ENCODE measurements at places on chromosomes 3 and 15.

DNA sequence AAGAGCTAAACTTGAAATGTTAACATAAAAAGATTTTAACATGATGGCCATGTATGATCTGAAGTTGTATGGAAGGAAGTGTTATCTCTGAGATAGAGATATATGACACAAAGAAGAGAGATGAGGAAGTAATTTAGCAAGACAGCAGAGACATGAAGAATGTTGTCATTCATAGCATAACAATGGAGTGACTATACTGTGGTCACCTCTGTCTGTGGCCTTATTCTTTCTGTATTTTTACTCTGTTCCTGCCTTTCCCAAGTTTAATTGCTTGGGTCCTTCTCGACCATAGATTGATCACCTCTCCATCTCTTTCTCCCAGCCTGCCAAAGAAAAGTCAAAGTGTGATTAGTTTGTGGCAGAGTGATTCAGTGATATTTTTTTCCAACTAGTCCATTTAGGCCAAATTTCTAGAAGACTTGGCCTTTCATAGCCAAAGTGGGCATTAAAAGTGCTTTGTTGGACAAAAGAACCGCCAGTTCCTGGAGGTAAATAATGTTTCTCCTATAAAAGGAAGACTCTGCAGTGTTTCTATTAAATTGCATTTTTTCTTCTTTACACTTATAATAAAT is 711.9 kb downstream of the CADM2 start:
- DNase-seq = no peak

DNA sequence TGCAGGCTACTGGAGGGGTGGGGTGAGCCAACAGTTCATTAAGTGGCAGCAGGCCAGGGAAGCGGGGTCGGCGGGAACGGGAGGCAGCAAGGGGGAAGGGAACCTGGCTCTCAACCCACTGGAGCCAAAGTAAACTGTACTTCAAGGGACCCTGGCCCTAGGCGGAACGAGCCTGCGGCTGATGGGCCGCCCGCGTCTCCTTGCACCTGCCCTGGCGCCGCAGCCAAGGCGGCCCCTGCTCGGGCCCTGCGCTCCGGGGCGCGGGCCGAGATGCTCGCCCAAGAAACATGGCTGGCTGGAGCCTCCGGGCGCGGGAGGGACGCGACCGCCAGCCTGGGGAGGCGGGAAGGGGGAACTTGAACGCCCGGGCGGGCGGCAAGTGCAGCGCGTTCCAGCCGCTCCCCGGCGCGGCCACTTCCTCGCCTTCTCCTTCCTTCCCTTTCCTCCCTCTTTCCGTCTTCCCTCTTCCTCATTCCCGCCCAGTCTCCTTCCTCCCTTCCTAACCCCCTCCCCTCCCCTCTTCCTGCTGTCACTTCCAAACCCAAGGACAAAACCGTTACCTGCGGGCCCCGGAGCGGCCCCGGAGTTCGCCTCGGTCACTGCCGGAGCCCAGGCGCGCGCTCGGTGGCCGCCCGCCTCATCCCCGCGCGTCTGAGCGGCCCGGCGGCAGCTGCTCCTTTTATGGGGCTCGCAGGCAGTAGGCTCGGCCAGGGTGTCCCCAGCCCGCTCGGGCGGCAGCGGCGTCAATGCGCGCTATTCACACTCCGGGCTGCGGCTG is 489.7 kb downstream of the MAGI1 start:
- no peak for DNase-seq

- DNase-seq = no peak
Measured at GRCh38 chr3:184588776-184589175, 27.2 kb downstream of the EPHB3 start.

- no peak for DNase-seq
Measured at GRCh38 chr15:92111751-92112150, 258.2 kb downstream of the SLCO3A1 start.

DNA sequence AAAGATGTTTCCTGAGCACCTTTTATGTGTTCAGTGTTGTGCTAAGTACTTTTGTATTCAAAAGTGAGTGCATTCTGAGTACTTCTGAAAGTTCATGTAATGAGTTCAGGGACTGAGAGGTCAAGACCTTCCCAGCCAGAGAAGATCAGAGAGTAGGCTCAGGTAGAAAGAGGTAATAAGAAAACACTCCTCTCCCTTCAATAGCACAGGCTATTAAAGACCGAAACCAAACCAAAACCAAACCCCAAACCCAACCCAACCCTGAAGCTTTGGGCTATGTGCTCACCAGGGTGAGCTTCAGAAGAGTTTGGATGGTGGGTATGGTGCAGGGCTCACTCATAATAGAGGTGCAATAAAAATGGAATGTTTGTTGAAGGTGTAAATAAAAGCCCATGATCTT is 76.7 kb upstream of the FAM3D start:
- DNase-seq = no peak

GRCh38 chr3:188697127-188697526 is 474.6 kb upstream of the TPRG1 start:
- DNase-seq = no peak

- DNase-seq = no peak
Measured at GRCh38 chr3:128185630-128186447, 32.6 kb downstream of the EEFSEC start.

GRCh38 chr3:12734960-12735359 is 24.1 kb downstream of the TMEM40 start:
- DNase-seq = no peak

- no peak for DNase-seq
Measured at GRCh38 chr3:26106228-26106627, 316.3 kb downstream of the OXSM start.

DNA sequence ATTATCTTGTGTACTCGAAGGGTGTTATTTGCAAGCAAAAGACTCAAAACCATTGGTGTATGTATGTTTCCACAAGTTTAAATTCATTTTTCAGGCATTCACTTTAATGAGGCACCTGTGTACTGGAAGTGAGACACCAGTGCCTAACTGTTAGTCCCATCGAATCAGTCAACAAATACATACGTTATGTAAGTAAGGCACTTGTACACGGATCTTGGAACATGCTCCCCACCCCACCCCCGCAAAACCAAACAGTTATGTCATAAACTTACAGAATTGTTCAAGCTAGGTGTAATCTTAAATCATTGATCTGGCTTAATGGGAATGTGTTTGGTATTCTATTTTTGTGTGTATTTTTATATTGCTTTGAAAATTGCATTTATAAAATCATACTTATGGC is 17.1 kb downstream of the LRRC28 start:
- no peak for DNase-seq

- DNase-seq = no peak
Measured at GRCh38 chr3:143287403-143287802, 167.8 kb downstream of the CHST2 start.

GRCh38 chr3:45551214-45552010 is 43.1 kb upstream of the LIMD1 start:
- no peak for DNase-seq

- DNase-seq = no peak
Measured at GRCh38 chr15:60917461-60918145, 311.5 kb downstream of the RORA start.

GRCh38 chr15:50531766-50532165 is 14.7 kb downstream of the USP50 start:
- no peak for DNase-seq

DNA sequence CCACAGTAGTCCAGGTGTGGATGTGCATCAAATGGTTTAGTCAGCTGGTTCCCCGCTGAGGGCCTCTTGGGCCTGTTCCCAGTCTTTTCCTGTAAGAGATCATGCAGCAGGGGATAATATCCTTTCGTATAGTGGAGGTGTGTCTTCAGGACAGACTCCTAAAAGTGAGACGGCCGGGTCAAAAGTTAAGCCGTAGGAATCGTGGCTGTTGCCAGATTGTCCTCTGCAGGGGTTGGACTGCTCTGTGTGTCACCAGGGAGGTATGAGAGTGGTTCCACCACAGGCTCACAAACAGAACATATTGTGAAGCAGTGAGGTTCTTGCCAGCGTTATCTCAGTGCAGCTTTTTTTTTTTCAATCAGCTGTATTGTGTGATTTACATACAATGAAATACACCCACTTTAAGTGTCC is 95.0 kb downstream of the VGLL4 start:
- DNase-seq = no peak

- DNase-seq = no peak
Measured at GRCh38 chr3:148203297-148204010, 494.2 kb upstream of the AGTR1 start.

DNA sequence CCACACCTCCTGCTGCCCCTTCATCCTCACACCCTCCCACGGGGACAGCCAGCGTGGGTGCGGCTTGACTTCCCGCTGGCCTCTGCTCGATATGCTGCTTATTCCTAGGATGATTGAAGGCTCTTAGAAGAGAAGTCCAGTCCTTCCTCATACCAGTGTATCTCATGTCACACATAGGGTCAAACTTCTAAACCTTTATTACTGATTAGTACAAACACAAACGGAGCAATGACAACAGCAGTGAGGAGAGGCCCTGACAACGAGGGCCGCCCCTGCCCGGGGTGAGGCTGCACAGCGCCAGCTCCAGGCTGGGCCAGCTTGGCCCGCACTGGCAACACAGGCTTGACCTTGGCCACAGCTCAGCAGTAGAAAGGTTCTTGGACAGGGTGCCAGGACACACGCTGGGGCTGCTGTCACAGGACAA is 3.7 kb downstream of the CIB1 start:
- DNase-seq = no peak

- DNase-seq = no peak
Measured at GRCh38 chr15:77031376-77032050, 36.6 kb downstream of the PSTPIP1 start.

DNA sequence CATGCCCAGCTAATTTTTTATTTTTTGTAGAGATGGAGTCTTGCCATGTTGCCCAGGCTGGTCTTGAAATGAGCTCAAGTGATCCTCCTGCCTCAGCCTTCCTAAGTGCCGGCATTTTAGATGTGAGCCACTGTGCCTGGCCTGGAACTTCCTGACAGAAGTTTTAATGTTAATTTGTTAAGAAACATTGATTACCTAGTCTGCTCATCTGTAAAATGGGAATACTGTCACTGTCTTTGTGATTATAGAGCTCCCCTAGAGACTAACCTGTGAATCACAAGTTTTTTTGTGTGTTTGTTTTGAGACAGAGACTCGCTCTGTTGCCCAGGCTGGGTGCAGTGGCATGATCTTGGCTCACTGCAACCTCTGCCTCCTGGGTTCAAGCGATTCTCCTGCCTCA is 4.3 kb upstream of the EIF3J start:
- DNase-seq = no peak

DNA sequence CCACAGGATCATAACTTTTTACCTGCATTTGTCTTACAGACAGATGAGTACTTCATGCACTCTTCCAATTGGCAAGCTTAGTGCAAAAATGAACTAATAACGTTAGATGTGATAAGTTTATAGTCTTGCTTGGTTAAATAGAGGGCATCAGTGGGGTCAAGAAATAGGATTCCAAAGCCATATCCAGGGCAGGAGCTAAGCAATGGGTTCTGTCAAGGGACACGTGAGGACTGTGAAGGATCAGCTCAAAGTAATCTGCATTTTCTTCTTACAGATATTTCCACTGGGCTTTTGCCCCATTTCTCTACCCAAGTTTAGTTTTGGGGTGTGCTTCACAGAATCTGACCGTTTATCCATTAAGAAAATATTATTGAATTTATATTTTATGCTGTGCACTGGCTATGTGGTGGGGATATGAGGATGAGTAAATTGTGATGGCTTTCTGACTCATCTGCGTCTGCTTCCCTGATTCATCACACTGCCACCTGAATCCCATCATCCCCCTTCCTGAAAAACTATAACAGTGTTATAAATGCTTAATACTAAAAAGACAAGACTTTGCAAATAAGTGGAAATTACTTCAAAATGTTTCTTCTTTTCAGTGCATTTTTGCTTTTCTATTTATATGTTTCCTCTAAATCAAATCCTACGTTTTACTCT is 17.5 kb downstream of the PPP2R3A start:
- DNase-seq = no peak

DNA sequence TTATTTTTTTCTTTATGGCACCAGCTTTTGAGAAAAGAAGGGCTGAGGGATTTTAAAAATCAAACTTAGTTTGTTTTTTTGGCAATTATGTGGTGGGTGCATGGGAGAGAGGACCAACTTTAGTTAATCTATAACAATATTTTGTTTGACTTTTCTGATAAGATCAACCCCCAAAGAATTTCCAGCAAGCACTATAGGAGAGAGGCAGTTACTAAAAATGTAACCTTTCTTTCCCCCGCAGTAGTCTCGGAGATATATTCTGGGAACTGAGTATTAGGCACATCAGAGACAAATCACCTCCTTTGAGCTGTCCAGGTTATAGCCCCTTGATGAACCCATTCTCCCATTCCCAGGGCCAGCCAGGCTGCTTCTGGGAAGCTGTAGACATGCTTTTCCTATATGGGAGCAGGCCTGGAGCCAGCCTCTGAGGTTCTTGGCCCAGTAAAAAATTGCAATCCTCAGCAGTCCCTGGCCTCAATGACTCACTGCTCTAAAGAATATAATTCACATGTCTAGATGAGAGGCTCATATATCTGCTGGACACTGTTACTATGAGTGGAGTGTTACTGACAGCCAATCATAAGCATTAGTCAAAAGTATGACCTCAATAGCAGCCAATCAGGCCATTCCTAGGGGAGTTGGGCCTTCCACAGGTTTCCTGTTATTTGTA is 138.3 kb upstream of the AGBL1 start:
- DNase-seq = no peak

- no peak for DNase-seq
Measured at GRCh38 chr3:124084022-124084881, 92.3 kb upstream of the ROPN1 start.

- no peak for DNase-seq
Measured at GRCh38 chr3:13277196-13277813, 142.8 kb downstream of the NUP210 start.

GRCh38 chr3:47522082-47522987 is 8.8 kb upstream of the ELP6 start:
- peak; percentile 80 for DNase-seq

DNA sequence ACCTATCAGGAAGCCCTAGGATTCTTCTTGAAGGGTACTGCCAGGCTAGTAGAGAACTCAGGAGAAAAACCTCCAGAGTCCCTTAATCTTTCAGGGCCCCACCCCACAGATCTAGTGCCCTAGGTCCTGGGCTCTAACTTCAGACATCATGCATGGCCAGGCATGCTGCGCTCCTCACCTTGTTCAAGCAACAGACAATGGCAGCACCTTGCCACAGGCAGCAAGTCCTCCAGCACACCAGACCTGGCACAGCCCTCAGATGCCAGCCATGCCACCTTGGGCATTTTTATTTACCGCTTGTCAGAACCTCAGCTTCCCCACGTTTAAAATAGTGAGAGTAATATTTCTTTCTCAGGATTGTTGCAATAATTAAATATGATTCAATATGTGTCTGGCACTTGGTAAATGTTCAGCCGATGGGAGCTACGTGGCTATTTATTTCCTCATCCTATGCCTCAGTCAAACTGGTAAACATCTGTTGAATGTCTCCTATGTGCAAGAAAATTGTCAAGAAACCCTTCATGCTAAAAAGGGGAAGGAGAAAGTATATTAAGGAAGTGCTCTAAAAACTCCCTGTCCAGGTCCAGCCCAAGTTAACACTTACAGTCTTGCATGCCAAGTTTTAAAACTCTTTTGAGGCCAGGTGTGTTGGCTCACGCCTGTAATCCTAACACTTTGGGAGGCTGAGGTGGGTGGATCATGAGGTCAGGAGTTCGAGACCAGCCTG is 14.5 kb upstream of the CCR1 start:
- DNase-seq = peak; percentile 99

GRCh38 chr3:16961621-16962205 is 77.0 kb downstream of the PLCL2 start:
- DNase-seq = no peak

- no peak for DNase-seq
Measured at GRCh38 chr3:134180761-134181160, 69.9 kb downstream of the RYK start.

Measured in SIG-M5 (cell line).